ENCODE measurements at places on chromosomes 2 and 18.

DNA sequence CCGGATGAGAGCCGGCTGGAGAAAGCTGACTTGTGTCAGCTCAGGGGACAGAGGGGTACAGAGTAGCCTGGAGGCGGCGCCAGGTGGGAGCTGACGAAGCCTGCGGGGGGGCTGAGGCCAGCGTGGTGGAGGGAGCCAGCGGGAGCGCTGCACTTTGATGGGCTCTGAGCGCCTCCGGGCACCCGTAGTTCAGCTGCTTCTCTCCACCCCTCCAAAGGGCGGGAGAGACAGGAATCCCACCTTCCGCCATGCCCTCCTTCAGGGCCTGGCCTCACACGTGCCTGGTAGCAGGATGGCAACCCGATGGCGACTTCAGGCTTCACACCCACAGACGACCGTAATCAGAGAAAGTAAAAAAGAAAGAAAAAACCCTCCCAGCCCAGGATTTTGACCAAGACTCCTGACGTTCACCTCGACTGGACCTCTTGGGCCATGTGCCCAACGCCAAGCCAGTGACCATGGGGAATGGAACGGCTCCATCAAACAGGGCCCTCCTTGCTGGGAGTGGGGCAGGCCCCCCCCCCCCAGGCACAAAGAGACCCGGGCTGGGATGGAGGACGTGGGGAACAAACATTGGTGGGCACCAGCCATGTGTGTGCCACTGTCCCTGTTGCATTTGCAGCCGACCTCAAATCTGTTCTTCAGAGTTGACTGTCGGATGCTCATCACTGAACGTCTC is 60.7 kb upstream of the ASAP2 start:
- no peak for DNase-seq

- DNase-seq: no peak
Measured at GRCh38 chr2:195458936-195459335, 198.1 kb upstream of the SLC39A10 start.

DNA sequence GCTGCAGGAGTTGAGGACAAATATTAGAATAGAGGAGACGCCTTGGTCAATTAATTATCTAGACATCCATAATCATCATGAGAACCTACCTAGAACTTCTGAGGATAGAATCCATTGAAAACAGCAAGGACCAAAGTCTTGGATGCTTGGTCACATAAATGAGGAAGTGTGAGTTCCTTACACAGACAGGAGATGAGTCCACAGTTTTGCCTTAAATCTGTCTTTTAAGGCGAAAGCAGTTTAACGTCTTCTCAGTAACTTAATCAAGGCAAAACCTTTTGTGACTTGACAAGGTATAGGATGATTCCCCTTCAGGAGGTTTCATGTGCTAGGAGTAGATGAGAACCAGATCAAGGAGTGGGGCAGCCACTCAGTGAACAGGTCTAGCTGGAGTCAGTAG is 1783.2 kb upstream of the CELF4 start:
- DNase-seq: no peak

GRCh38 chr18:42773870-42774269 is 341.6 kb downstream of the RIT2 start:
- no peak for DNase-seq
